RWPE1 (cell line): ENCODE measurements at places on chromosomes 12 and 14.

DNA sequence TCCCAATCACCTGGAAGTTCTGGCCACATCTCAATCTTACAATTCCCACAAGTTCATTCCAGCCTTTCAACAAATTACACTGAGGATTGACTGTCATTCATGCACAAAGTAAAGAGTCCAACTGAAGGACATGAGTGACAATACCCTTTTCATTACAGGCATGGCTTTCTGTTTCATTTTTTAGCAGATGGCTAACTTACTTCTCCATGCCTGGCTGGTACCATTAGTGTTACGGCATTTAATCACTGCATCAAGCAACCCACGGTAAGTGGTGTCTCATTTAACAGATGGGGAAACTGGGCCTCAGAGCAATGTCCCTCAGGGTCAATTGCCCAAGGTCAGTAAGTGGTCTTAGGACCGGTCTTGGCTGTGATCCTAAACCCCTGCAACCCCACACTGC is 114.4 kb downstream of the PRICKLE1 start:
- no peak for DNase-seq

DNA sequence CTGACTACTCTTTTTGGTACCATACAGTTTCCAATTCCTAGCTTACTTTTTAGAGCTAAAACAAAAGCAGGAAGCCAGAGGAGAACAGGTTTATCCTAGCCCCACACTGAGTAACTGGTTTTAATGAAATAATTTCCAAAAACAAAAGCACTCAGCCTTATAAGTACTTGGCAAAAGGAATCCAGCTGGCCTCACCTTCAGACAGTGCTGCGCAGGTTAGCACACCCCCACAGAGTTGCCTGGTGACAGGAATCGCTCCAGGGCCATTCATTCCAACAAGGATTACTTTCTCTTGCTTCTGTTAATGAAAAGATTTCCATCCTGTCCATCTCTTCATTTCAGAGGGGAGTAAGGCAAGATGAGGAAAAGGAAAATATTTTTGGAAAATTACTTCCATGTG is 84.6 kb downstream of the SCFD1 start:
- no peak for DNase-seq

GRCh38 chr12:123387508-123388176 is 3.7 kb downstream of the KMT5A start:
- DNase-seq: no peak

DNA sequence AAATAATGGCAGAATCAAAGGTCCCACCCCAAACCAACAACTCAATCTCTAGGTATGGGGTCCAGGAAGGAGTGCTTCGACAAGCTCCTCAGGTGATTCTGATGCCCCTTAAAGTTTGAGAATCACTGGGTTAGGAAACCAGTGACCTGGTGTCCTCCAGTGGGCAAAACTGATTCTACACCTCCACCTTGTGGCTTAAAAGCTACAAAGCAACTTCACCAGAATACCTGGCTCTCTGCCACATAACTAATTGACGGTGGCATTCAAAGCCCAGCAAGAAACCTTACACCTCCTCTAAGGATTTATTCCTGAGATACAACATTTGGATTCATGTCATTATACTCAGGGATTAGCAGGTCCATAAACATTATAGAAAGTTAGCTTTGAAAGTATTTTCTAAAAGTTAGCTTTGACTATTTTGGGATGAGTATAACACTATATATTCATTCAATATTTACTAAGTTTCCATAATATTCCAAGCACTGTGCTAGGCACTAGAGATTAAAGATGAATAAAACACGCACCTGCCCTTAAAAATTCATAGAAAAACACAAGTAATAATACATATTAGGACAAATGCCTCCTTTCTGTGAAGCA is 45.4 kb downstream of the DCAF5 start:
- DNase-seq: peak; percentile 71

DNA sequence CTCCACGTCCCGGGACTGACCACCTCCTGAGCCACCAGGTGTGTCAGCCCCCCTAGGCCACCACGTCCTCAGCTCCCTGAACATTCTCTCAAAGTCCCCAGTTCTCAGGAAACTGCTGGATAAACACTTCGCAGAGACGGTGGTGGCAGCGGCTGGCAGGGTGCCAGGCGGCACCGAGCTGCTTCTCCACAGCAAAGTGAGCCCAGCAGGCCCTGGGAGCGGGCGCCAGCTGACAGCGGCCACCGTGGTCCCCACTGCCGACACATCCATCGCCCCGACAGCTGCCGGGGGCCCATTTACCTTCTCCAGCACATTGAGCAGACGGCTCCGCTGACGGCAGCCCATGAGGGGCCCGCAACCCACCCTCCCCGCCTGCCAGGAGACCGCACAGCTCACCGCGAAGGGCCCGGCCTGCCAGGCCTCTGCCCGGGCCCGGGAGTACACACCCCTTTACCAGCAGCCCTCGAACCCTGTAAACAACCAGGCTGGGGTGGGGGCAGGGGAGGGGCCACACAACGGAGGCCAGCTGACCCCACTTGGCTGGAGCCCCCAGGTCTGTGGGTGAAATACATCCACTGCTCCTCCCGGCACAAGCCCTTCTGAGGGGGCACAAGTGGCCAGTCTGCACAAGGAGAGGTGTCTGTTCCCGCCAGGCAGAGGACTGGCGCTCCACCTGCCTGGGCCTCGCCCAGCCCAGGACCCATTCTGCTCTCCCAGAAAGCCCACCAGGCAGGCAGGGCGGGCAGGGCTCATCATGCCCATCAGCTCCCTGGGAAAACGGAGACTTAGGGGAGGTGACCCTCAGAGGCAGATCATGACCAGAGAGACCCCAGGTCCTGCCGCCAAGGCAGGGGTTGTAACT is 10.5 kb downstream of the AKT1 start:
- DNase-seq: no peak

GRCh38 chr12:70456953-70457352 is 90.9 kb downstream of the KCNMB4 start:
- DNase-seq: no peak

- no peak for DNase-seq
Observed at GRCh38 chr14:68796418-68797101, 3.7 kb upstream of the ZFP36L1 start.

- no peak for DNase-seq
Observed at GRCh38 chr12:11967376-11968047, 103.2 kb upstream of the BCL2L14 start.

GRCh38 chr14:104703269-104703668 is 13.9 kb downstream of the INF2 start:
- DNase-seq: no peak

GRCh38 chr12:89228491-89228890 is 123.8 kb downstream of the DUSP6 start:
- no peak for DNase-seq

DNA sequence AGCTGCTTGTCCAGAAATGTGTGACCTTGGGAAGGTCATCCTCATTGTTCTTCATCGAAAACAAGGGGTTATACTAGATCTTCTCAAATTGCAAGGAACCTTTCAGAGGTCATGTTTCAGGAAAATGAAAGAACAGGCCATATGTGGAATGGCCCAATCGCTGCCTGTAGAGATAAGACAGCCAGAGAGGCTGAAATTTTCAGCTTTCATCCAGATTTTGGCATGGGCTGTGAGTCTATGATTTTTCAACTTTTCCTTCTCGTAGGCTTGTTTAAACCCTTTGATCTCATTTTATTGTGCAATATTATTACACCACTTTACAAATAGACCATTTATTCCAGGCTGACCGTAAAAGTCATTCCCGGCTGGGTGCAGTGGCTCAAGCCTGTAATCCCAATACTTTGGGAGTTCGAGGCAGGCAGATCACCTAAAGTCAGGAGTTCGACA is 17.1 kb upstream of the ATXN2 start:
- DNase-seq: no peak

DNA sequence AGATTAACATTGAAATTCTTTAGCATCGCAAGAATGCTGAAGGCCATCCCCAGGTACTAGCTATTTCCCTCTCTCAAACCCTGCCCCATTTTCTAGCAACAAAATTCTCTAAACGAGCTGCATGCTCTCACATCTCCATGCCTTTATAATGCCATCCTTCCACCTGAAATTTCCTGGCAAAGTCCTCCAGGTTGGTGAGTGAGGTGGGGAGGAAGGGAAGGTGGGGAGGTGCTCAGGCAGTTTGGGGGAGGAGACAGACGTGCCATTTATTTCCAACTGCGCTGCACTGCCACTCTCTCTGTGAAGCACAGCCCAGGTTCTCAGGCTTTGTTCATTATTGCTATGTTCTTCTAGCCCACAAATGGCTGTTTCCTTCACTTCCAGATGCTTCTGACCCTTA is 208.4 kb downstream of the PAWR start:
- DNase-seq: no peak

DNA sequence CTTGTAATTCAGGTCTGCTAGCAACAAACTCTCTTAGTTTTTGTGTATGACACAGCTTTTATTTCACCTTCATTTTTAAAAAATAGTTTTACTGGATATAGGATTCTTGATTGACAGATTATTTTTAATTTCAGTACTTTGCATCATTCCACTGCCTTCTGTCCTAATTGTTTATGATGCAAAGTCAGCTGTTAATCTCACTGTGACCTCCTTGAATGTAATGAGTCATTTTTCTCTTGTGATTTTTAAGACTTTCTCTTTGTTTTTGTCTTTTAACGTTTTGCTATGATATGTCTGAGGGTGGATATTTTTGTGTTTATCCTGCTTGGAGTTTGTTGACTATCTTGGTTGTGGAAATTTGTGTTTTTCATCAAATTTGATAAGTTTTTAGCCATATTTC is 126.3 kb upstream of the FBXO33 start:
- no peak for DNase-seq

- no peak for DNase-seq
Observed at GRCh38 chr12:110853836-110854235, 7.0 kb downstream of the CCDC63 start.

- no peak for DNase-seq
Observed at GRCh38 chr14:99416909-99417308, 63.8 kb downstream of the SETD3 start.

DNA sequence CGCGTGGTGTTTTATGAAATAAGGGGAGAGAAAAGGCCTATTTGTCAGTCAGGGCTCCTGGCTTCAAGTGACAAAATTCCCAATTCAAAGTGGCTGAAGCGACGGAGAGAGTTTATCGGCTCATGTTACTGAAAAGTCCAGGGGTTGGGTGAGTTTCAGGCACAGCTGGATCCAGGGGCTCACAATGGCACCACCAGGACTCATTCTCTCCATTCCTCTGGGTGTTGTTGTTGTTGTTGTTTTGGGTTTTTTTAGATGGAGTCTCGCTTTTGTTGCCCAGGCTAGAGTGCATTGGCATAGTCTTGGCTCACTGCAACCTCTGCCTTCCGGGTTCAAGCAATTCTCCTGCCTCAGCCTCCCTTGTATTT is 119.4 kb downstream of the SCARB1 start:
- DNase-seq: no peak

GRCh38 chr12:74816398-74817175 is 279.0 kb downstream of the ATXN7L3B start:
- DNase-seq: no peak

- no peak for DNase-seq
Observed at GRCh38 chr12:117040496-117040895, 58.7 kb downstream of the TESC start.

DNA sequence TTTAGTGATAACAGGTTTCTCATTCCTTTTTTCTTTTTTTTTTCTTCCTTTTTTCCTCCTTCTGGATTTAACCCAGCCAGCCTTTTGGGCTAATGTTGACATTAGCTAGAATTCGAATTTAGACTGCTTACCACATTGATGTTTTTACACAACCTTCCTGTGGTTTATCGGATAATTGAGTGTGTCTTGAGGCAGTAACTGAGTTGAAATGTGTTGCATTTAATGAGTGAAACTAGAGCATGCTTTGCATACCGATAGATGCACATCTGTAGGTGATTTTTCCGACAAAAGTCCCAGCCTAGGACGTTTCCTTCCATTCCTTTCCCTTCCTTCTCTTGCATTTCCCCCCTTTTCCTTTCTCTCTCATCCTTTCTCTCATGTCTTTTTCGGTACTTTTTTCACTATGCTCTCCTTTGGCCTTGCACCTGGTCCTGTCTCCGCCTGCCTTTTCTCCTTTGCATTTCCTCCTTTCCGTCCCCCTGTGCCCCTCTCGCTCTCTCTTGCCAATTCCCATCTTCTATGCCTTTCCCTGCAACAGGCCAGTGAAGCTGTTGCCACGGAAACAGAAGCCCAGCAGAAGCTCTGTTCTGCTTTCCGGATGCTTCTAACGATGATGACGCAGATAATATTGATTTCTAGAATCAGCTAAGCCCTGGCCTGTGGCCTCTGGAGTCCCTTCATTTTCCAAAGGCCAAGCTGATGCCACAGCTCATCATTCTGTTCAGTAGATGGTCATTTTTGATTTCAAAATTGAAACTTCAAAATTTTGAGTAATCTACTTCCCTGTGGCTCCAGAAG is 76.1 kb downstream of the SLC25A47 start:
- DNase-seq: no peak

- DNase-seq: peak; percentile 17
Observed at GRCh38 chr12:77847060-77847541, 16.4 kb downstream of the NAV3 start.

- no peak for DNase-seq
Observed at GRCh38 chr12:104643093-104643818, 186.5 kb downstream of the CHST11 start.

DNA sequence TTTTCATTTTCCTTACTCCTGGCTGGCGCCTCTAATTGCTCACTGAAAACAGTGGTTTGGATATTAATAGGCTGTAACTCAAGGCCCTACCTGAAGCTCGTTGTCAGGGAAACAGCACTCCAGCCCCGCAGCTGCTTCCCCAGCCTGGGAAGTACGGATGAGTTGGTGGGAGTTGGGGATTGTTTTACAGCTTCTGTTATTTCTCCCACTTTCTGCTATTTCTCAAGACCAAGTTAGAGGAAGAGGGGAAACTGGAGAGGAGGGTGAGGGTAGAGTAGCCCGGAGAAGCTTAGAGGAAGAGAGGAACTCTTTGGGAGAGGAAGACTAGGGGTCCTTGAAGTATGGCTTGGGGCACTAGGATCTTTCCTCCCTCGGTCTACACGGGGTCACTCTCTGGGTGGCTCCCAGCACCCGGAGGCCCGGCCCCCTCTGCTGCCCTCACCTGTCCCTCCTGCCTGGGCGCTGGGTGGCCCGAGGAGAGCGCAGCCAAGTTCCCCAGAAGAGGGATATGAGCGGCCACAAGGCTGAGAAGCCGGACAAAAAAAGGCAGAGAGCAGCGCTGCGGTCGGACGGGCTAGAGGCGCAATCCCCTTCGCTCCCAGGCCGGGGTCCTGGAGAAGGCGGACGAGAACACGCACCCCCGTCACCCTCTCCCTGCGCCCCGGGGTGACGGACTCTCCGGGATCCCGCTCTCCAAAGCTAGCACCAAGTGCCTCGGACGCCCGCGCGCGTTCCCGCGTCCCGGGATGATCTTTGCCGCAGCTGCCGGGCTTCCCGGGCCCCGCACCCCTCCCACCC is 671 bp downstream of the SPTB start:
- no peak for DNase-seq

- DNase-seq: no peak
Observed at GRCh38 chr14:88937706-88938105, 113.3 kb downstream of the TTC8 start.

- DNase-seq: no peak
Observed at GRCh38 chr12:116385486-116386217, 108.2 kb upstream of the MED13L start.
